NCI-H1930 (cell line): ENCODE measurements at places on chromosomes 7 and 10.
A peak's percentile ranks its signal among the peaks of the same experiment; 100 is the strongest.

DNA sequence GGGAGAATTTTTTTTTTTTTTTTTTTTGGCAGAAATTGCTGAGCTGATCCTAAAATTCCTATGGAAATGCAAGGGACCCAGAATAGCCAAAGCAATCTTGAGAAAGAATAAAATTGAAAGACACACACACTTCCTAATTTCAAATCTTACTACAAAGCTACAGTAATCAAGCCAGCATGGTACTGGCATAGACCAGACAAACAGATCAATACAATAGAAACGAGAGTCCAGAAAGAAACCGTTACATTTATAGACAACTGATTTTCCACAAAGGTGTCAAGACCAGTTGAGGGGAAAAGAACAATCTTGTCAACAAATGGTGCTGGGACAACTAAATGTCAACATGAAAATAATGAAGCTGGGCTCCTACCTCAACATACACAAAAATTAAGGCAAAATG lies 34.5 kb downstream of the LARP4B start:
- no peak for DNase-seq

DNA sequence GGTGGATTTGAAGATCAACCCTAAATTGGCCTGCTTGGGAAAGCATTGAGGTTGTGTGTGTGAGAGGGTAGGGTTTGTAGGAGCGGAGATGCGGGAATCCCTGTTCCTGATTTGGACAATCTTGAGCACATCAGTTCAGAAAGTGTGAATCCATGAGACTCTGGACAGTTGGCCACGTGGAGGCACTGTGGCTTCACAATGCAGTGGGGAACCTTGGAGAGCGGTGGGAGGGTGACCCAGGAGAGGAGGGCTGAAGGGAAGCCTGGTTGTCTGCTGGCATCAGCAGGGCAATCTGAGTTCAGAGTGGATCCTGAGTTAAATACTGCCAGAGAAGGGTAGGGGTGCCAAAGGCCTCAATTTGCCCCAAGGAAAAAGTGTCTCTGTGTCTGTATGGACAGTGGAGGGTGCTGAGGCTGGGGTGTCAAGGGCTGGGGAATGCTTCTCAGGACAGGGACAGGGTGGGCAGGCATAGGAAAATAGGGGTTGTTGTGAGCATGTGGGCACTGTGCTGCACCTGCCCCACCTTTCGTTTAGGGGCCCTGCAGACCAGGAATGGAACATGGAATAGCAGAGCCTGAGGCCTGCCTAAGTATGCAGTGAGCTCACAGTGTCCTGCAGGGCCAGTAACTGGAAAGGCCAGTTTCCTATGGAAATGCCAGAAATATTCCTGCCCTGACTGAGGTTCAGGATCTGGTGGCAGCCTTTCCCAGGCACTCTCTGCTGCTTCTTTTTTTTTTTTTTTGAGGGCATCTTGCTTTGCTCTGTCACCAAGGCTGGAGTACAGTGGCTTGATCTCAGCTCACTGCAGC lies 162.9 kb upstream of the PRSS58 start:
- DNase-seq = peak; percentile 12

GRCh38 chr7:6238309-6238925 lies 34.0 kb downstream of the CYTH3 start:
- peak; percentile 13 for DNase-seq

GRCh38 chr7:73703757-73704639 lies 15.5 kb downstream of the STX1A start:
- no peak for DNase-seq

GRCh38 chr7:57354679-57355338 lies 95.2 kb upstream of the ZNF716 start:
- no peak for DNase-seq

GRCh38 chr7:105461518-105461917 lies 60.6 kb downstream of the PUS7 start:
- DNase-seq = no peak

- no peak for DNase-seq
Measured at GRCh38 chr10:79192677-79193003, 123.9 kb downstream of the ZMIZ1 start.

GRCh38 chr10:132710036-132710686 lies 75.8 kb downstream of the NKX6-2 start:
- no peak for DNase-seq

DNA sequence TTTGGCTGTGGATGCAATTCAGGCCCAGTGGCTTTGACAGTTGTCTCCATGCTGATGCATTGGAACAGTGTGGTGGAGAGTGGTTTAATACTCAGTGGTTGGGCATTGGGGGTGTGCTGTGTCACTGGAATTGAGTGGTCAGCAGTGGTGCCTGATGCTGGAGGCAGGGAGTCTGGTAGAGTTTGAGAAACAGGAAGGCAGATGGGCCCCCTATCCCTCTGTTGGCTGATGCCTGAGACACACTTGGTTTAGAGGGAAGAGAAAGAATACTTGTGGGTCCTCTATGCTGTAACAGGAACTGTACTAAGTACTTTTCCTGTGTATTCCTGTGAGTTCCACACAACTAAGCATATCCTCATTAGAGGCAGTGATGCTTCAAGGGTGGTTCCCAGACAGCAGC lies 55.4 kb downstream of the EEPD1 start:
- DNase-seq = no peak

- DNase-seq = no peak
Measured at GRCh38 chr7:33710608-33711007, 194.7 kb upstream of the BMPER start.

- no peak for DNase-seq
Measured at GRCh38 chr7:105640956-105641810, 59.9 kb upstream of the EFCAB10 start.

DNA sequence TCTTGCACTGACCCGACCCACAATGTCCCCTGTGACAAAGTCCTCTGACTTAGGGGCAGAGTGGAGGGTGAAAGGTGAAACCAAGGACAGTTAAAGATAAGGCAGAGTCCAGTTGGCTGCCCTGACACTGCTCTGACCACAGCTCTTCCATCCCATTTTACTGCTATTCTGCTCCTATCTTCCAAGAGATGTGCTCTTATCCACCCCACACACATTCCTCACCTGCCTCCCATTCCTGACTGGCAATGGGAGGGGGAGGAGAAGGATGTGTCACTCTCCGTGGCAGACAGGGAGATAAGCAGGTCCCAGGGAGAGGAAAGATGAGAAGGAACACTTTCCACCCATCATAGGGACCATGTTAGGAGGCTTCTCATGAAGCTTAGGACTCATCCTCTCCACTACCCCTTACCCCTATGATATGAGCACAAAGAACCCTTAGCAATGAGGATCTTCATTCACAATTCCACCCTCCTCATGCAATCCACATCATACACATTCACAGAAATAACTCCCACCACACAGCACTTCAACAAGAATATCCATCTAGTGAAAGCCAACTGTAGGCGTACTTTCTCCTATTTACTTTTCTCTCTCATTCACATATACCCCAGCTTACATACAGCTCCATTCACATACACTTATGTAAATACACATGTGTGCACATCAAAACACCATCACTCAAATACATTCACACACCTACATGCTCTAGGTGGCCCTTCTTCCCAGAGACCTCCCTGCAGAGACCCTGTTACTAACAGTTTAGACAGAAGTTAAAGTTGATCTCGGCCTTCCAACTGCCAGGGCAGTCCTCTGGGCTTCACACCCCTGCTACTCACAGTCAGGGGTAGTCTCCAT lies 6.6 kb downstream of the SYNPO2L start:
- DNase-seq = no peak

DNA sequence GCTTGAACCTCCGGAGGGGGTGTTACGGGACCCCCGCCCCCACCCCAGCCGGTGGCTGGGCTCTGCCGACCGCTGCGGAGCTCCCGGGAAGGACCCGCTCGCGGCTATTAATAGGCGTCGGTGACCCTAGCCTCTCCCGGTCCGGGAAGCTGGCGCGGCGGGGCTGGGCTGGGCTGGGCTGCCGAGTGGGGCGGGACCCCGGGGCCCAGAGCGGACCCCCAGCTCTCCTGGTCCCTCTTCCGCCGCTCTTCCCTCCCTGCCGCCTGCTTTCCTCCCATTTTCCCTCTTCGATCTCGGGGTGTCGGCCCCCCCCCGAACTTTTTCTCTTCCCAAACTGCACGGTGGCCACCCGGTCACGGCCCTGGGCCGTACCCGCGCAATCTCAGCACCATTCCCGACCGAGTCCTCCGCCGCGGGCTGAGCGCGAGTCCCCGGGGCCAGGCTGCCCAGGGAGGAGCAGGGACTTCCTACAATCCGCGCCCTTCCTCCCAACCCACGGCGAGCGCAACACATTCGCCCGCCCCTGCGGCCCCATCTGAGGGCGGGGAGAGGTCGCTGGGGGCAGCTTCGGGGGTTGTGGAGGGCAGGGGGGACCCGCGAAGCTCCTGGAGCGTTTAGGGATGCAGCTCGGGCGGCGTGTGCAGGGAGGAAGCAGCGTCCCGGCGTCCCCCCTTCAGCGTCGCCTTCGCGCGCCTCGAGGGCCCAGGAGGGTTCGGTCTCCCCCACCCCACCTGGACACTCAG lies 3.1 kb upstream of the ELFN1 start:
- no peak for DNase-seq

GRCh38 chr10:112115781-112116385 lies 67.7 kb downstream of the GPAM start:
- DNase-seq = no peak

DNA sequence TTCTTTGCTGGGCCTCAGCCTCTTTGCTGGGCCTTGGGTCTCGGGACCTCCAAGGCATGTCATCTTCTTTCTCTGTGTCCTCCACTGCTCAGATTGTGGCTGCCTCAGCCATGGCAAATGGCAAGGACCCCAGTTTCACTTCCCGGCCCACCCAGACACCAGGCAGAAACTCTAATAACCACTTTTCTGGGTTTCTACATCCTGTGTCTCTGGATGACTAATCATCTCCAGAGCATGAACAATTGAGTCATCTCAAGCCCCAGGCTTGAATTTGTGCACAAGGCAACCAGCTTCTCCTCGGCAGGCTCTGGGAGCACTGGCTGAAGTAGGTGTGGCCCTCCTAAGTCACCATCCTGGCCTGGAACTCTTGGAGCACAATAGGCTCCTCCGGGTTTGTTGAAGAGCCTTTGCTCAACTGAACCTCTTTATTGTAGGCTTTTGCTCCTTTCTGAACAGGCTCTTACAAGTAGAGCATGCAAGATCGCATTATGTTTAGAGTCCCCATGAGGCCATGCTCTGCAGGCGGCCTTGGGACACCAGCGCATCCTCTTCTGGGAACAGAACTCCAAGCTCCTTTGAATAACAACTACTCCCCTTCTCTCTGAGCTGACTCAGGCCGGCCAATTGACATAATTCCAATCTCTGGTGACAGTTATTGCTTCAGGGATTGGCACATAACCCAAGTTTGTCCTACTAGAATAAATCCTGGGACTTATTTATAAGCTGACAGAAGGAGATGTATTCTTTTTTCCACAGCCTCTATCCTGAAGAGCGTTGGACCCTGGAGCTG lies 218.1 kb downstream of the WDR11 start:
- no peak for DNase-seq

DNA sequence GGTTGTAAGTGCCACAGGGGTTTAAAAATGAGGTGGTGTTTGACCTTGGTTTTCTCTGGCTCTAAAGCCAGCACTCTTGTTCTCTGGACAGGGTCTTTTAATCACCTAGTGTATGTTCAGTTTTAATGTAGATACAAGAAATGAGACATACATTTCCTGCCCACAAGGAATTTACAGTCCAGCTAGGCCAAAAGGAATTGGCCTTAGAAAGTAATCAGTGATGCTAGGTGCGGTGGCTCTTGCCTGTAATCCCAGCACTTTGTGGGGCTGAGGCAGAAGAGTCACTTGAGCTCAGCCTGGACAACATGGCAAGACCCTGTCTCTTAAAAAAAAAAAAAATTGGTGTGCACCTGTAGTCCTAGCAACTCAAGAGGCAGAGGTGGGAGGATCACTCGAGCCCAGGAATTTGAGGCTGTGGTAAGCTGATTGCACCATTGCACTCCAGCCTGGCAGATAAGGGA lies 100.2 kb downstream of the LRMDA start:
- DNase-seq = no peak

- no peak for DNase-seq
Measured at GRCh38 chr10:70996549-70996948, 108.2 kb upstream of the PCBD1 start.

DNA sequence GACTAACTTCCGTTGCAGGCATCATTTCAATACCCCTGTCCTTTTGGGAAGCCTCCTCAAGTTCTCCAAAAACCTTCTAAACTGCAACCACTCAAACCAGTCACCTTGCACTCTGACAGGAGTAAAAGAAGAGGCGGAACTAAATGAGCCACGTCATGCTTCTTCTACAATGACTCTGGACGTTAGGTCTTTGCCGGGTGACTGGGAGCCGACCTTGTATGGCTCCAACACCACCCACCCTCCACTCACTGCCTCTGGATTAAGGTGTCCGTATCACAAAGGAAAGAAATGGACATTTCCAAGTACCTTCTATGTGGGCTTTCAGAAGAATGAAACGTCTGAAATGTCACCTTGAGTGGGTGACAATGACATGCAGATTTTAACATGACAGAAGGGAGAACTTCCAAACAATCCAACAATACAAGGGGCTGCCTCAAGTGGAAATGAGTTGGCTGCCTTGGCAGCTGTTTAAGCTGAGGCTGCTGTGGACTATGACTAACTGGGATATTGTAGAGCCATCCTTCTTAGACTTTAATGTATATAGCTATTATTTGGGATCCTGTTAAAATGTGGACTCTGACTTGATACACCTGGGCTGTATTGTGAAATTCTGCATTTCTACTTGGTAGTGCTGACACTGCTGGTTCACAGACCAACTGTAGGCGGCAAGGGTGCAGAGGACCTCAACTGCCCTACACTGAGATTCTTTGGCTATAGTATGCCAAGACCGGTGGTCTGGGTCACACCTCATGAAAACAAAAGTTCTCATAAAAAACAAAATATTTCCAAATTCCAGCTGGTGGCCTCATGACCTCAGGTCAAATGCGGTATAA lies 33.8 kb upstream of the PDLIM1 start:
- no peak for DNase-seq

DNA sequence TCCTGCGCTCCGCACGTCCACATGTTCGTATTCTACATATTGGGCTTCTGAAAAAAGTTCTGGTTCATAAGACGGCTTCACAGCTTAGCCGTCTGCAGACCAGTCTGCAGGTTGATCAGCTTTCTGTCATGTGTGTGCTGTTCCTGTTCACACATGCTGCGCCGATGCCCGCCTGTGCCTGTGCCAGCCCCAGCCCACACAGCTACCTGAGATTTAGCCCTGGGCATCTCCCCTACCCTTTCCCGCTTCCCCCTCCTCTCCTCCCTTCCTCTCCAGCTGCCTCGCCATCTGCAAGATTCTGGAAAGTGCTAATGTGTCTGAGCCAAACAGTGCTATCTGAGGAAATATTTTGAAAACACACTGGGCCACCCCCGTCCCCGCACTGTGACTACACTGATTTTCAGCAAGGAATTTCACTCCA lies 7.1 kb downstream of the CHST3 start:
- no peak for DNase-seq

DNA sequence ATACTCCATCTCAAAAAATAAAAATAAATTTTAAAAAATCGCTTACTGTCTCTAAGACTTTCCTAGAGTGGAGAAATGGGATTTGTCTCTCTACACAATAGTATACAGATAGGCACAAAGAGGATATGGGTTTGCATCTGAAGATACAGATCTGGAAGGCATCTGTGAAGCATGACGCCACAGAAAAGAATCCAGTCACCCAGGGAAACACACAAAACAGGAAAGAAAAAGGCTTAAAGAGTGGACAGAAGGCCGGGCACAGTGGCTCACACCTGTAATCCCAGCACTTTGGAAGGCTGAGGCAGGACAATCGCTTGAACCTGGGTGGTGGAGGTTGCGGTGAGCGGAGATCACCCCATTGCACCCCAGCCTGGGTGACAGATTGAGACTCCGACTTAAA lies 61.3 kb downstream of the SKIDA1 start:
- no peak for DNase-seq
